ENCODE measurements at places on chromosomes 16 and 17. TPM values are rescaled to one million over a fixed set of nuclear protein-coding genes. Genes with fewer than 3 reads are reported as not detected.

GNGT2 gene
- not detected for total RNA-seq

TAC4 gene
- total RNA-seq = not detected

TBC1D3C gene
- total RNA-seq = 0.32 TPM

WDR81 gene
- 21.4 TPM for total RNA-seq

YBX2 gene
- 0.13 TPM for total RNA-seq

TMC8 gene
- total RNA-seq = not detected

ZPBP2 gene
- total RNA-seq = not detected

All from articular chondrocyte of knee joint (primary cell).